ENCODE measurements at places on chromosomes 13 and 19. TPM values are rescaled to one million over a fixed set of nuclear protein-coding genes. Genes with fewer than 3 reads are reported as not detected.

Gene ZNF90
- 0.41 TPM for total RNA-seq

Gene ZIK1
- total RNA-seq: 16.3 TPM

Gene SMIM44
- total RNA-seq: not detected

Gene CHST8
- 1.5 TPM for total RNA-seq

Gene OR4F17
- total RNA-seq: not detected

Gene ZNF610
- 2.3 TPM for total RNA-seq

Gene CARM1
- total RNA-seq: 78.7 TPM

Gene ELSPBP1
- total RNA-seq: 0.47 TPM

GRCh38 chr13:52703482-52703881 is 36.1 kb downstream of the CNMD start:
- no peak overlapping the region for H3K4me3 ChIP-seq
- H3K4me1 ChIP-seq: peaks cover 35% of the 10 kb centered on the region

DNA sequence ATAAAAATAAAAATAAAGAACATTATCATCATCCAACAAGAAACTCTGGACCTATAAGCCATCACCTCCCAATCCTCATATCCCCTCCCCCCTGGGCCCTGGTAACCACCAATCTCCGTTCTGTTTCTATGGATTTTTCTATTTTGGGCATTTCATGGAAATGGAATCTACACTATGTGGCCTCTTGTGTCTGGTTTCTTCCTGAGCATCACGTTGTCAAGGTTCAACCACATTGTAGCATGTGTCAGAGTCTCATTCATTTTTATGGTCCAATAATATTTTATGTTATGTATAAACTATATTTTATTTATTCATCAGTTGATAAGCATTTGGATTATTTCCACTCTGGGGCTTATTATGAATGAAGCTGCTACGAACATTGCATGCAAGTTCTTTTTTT is 26.9 kb downstream of the SULT2B1 start:
- peaks cover 7% of the 10 kb centered on the region for H3K4me1 ChIP-seq
- H3K4me3 ChIP-seq: no peak overlapping the region
- no peaks in the 10 kb centered on the region for H3K27me3 ChIP-seq
- H3K27ac ChIP-seq: no peak overlapping the region
- no peaks in the 10 kb centered on the region for H3K36me3 ChIP-seq
- DNase-seq: no peak

DNA sequence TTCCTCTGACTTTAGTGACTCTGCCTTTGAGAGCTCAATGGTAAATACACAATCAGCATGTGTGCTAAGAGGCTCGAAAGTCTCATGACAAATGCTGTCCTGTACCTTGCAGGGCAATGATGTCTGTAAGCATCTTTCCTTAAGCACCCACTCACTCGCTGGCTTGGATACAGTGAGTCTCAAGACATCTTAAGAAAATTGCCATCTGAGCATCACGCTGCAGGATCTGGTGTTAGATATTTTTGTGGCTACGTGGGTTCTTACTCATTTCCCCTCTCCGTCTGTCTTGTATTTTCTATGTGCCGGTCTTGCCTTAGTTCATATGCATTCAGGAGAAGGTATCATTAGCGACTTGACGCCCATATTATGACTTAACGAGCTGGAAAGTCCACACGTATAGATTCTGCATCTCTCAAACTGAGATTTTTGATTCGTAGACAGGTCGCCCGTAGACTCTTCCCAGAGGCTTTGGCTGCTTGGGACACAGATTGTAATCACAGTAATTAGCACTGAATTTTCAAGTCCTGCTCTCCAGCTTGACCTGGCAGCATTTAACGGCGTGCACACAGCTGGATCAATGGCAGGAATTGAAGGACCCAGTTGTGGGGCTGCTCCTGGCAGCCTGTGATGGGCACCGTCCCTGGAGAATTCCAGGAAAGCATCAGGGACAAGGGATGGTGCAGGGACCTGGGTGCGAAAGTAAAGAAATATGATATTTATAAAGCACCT is 231.2 kb downstream of the ZIC5 start:
- no peaks in the 10 kb centered on the region for H3K27me3 ChIP-seq
- no peak for DNase-seq
- no peaks in the 10 kb centered on the region for H3K36me3 ChIP-seq
- no peak overlapping the region for H3K27ac ChIP-seq
- peaks cover 18% of the 10 kb centered on the region for H3K4me1 ChIP-seq

DNA sequence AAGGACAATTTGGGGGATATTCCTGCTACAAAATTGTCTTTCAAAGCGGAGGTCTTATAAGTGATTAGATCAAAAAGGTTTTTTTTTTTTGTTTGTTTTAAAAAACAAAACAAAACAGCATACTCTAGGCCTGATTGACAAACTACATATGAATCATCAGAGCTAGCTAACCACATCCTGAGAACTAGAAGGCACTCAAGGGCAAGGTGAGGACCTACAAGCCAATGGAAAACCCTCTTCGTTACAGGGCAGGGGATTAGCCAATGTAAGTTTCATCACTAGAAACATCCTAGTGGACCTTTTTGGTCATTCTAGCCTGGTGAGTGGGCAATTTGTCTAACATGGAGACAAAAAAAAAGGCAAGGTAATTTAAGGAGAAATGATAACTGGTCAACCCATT is 428.6 kb downstream of the RFC3 start:
- H3K4me1 ChIP-seq: no peaks in the 10 kb centered on the region
- H3K27me3 ChIP-seq: peaks cover 5% of the 10 kb centered on the region
- no peak overlapping the region for H3K27ac ChIP-seq
- H3K4me3 ChIP-seq: no peak overlapping the region

- H3K4me1 ChIP-seq: no peaks in the 10 kb centered on the region
- H3K27ac ChIP-seq: no peak overlapping the region
- H3K4me3 ChIP-seq: no peak overlapping the region
- no peak for DNase-seq
- no peaks in the 10 kb centered on the region for H3K27me3 ChIP-seq
Observed at GRCh38 chr13:106302011-106302410, 233.5 kb downstream of the EFNB2 start.

DNA sequence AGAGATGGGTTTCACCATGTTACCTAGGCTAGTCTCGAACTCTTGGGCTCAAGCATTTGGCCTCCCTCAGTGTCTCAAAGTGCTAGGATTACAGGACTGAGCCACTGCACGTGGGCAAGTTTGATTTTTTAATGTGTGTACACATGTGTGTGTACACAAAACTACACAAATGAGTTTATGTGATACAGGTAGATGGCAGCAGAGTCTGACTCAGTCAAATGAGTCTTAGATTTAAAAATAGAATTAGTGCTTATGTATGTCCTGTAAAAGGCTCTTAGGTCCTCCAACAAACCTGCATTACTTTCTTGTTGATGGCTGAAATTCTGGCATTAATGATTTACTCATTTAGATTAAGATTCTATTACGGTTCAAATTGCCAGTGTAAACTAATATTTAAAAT is 293.7 kb downstream of the PCDH17 start:
- H3K4me3 ChIP-seq: no peak overlapping the region
- H3K4me1 ChIP-seq: peaks cover 3% of the 10 kb centered on the region
- DNase-seq: no peak
- H3K27ac ChIP-seq: no peak overlapping the region
- H3K36me3 ChIP-seq: no peaks in the 10 kb centered on the region

DNA sequence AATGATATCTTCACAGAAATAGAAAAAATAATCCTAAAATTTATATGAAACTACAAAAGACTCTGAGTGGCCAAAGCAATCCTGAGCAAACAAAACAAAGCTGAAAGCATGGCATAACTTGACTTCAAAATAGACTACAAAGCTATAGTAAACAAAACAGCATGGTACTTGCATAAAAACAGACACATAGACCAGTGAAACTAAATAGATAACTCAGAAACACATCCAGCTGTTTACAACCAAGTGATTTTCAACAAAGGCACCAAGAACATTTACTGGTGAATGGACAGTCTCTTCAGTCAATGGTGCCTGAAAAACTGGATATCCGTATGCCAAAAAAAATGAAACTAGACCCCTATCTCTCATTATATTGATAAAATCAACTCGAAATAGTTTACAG is 25.2 kb downstream of the SCGB2B2 start:
- H3K27me3 ChIP-seq: no peaks in the 10 kb centered on the region
- no peak for DNase-seq
- no peak overlapping the region for H3K27ac ChIP-seq
- no peaks in the 10 kb centered on the region for H3K4me1 ChIP-seq

GRCh38 chr19:3411636-3412035 is 45.3 kb downstream of the NFIC start:
- DNase-seq: no peak
- H3K27ac ChIP-seq: peak overlapping the region; percentile 47
- H3K4me3 ChIP-seq: no peak overlapping the region

- H3K27me3 ChIP-seq: no peaks in the 10 kb centered on the region
- DNase-seq: peak; percentile 63
- peaks cover 27% of the 10 kb centered on the region for H3K4me1 ChIP-seq
Observed at GRCh38 chr13:60397704-60398378, 821 bp downstream of the TDRD3 start.

GRCh38 chr13:52670726-52671125 is 18.1 kb downstream of the SUGT1 start:
- H3K4me3 ChIP-seq: no peak overlapping the region
- no peaks in the 10 kb centered on the region for H3K27me3 ChIP-seq
- no peak for DNase-seq
- H3K4me1 ChIP-seq: peaks cover 11% of the 10 kb centered on the region
- H3K36me3 ChIP-seq: peaks cover 33% of the 10 kb centered on the region

DNA sequence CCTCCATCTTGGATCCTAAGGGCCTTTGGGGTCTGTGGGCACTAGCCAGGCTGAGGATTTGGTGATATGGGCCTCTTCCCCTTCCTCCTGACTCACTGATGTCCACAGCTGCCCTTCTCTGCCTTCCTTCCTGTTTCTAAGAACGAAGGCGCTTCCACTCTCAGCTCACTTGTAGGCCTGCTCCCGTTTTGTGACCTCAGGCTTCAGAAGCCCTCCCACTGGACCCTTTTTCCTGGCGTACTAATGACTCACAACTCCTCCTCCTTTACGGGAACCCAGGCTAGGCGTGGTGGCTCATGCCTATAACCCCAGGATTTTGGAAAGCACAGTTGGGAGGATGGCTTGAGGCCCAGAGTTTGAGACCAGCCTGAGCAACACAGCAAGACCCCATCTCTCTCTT is 55.6 kb downstream of the TMED1 start:
- no peak for DNase-seq
- H3K4me3 ChIP-seq: no peak overlapping the region
- H3K36me3 ChIP-seq: peaks cover 22% of the 10 kb centered on the region
- no peak overlapping the region for H3K27ac ChIP-seq

GRCh38 chr19:56670961-56671612 is 470 bp downstream of the ZNF835 start:
- H3K27ac ChIP-seq: peak overlapping the region; percentile 29
- H3K4me1 ChIP-seq: no peaks in the 10 kb centered on the region
- H3K4me3 ChIP-seq: peak overlapping the region; percentile 53
- no peak for DNase-seq
- no peaks in the 10 kb centered on the region for H3K36me3 ChIP-seq

DNA sequence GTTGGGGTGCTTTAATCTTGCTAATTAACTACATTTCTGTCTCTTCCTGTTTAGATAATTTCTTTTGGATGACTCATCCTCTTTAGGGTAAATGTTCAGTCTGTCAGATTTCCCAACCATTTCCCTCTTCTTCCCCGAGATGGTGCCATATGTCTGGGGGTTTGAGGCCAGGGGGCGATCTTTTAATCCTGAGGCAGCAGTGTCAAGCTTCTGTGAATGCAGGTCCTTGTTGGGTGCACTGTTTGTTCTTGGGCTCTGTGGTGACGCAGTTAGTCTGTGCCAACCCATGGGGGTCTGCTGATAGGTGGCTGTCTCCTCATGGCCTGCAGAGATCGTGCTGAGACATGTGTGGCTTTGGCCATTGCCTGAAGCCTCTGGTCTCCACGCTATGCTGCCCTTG is 420.4 kb downstream of the NDFIP2 start:
- peak; percentile 93 for DNase-seq
- no peak overlapping the region for H3K4me3 ChIP-seq
- H3K27ac ChIP-seq: no peak overlapping the region
- peaks cover 33% of the 10 kb centered on the region for H3K4me1 ChIP-seq
- H3K27me3 ChIP-seq: no peaks in the 10 kb centered on the region
- H3K36me3 ChIP-seq: no peaks in the 10 kb centered on the region

DNA sequence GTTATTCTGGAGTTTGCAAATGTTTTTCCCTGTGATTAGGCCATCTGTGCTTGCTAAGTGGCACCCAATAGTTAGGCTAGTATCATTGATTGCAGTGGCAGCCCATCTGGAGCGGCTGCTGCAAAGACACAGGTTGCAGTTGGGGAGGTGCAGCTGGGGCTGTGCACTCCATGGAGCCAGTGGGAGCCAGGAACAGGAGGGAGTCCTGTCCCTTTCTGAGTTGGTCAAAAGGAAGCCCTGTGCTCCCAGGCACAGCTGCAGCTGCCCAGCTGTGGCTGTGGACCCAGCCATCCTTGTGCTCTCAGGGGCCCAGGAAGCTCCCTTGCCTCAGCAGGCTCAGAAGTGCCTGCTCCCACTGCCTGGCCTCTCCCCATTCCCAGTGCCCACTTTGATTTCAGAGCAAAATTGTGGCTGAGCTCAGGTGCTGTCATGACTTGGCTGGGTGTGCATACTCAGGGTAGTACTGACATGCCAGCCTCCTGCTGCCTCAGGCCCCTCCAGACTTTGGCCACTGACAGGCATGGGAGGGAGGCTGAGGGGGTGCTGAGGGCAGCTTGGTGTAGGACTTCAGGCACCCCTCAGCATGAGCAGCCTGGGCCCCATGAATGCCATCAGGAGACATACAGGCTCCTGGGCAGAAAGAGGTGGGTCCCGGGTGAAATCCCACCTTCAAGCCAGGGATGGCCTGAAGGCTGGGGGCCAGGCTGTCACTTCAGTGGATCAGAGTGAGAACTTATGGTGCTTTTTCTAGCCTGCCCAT is 270.6 kb downstream of the PCDH20 start:
- no peak overlapping the region for H3K4me3 ChIP-seq
- peak overlapping the region; percentile 74 for H3K27ac ChIP-seq
- H3K36me3 ChIP-seq: no peaks in the 10 kb centered on the region
- DNase-seq: no peak
- no peaks in the 10 kb centered on the region for H3K27me3 ChIP-seq

GRCh38 chr19:34254698-34255432 is 511 bp downstream of the GARRE1 start:
- no peaks in the 10 kb centered on the region for H3K27me3 ChIP-seq
- DNase-seq: peak; percentile 55
- peak overlapping the region; percentile 93 for H3K4me3 ChIP-seq
- H3K36me3 ChIP-seq: no peaks in the 10 kb centered on the region

GRCh38 chr19:36215276-36216123 is 594 bp downstream of the ZNF146 start:
- H3K27ac ChIP-seq: peak overlapping the region; percentile 91
- H3K36me3 ChIP-seq: peaks cover 14% of the 10 kb centered on the region
- peak; percentile 45 for DNase-seq
- H3K27me3 ChIP-seq: no peaks in the 10 kb centered on the region
- H3K4me1 ChIP-seq: no peaks in the 10 kb centered on the region
